ENCODE measurements at places on chromosomes 2 and 18.

DNA sequence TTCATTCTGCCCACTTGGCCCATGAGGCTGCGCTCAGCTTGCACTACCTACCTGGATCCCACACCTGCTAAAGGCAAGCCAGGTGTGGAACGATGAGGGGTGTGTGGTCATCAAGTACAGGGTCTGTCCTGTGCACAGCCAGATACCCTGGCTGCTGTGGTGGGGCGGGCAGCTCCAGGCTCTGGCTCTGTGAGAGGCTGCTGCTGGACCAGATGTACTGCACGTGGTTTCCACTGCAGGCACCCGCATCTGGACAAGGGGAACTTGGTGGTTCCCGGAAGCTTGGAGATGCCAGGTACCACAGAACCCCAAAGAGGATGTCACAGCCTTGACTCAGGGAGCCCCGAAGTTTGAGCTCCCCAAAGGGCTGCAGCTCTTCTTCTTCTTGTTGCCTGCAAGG, 68.1 kb upstream of the ZNF804A start:
- DNase-seq, result no peak

GRCh38 chr2:10022966-10023662, 20.2 kb upstream of the KLF11 start:
- no peak for DNase-seq

DNA sequence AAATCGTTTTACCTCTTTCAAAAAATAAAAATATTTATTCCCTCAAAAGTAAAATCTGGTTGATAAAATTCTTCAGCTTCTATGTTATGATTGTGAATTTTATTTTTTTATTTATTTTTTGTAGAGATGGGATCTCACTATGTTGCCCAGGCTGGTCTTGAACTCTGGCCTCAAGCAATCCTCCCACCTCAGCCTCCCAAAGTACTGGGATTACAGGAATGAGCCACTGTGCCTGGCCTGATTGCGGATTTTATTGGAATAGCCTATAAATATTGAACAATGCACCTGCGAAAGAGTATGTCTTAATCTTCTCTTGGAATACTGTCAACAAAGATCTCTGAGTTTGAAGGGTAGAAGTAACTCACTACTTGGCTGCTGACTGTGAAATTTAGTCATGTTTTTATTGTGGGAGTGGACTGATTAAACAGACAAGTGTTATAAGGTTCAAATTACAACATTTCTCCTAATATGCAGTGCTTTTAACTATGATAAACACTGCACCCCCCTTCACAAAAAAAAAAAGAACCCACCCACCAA, 138.0 kb downstream of the AFF3 start:
- DNase-seq, result no peak

DNA sequence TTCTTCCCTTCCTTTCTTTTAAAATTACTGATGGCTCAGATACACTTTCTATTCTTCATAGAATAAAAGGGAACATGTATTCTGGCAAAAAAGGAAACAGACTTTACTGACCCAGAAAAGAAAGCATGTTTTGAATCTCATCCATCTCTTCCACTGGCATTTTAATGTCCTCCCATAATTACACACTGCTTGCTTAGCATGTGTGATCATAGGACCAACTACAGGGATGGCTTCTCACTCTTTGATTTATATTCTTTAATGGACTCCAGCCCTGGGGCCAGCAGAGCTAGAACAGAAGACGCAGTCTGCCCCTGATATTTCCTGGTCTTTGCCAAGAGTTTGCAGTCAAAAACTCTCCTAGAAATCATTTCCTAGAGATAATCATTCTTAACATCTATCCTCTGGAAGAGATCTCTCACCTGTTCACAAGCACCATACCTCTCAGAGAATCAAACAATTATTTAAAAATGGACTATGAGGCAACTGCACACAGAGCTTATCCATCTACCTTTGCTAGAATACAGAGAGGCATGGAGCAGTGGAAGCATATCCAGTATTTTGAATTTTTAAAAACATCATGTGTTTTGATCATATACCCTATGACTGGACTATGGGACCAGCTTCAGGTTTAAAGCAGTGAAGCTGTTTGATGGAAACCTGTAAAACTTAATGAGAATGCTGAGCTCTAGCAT, 429.1 kb downstream of the NRXN1 start:
- DNase-seq, result no peak

- no peak for DNase-seq
Measured at GRCh38 chr2:26649322-26649721, 8.2 kb upstream of the CIB4 start.

DNA sequence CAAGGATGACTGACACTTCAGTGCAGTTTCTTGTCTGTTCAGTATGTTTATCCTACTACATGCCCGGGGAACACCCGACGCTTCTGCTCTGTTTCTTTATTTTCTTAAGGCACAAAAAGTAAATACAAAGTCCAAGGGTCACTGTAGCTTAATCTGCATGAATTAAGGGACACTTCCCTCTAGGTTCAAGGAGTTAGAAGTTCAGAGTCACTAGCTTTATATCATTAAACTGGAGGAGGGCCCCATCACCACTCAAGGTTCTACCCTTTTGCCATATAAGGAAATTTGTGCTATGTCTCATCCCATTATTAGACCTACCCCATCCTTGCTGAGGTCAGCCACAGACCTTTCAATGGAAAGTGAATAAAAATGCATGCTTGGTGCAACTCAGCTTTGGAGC, 27.6 kb upstream of the RMDN2 start:
- DNase-seq, result no peak

DNA sequence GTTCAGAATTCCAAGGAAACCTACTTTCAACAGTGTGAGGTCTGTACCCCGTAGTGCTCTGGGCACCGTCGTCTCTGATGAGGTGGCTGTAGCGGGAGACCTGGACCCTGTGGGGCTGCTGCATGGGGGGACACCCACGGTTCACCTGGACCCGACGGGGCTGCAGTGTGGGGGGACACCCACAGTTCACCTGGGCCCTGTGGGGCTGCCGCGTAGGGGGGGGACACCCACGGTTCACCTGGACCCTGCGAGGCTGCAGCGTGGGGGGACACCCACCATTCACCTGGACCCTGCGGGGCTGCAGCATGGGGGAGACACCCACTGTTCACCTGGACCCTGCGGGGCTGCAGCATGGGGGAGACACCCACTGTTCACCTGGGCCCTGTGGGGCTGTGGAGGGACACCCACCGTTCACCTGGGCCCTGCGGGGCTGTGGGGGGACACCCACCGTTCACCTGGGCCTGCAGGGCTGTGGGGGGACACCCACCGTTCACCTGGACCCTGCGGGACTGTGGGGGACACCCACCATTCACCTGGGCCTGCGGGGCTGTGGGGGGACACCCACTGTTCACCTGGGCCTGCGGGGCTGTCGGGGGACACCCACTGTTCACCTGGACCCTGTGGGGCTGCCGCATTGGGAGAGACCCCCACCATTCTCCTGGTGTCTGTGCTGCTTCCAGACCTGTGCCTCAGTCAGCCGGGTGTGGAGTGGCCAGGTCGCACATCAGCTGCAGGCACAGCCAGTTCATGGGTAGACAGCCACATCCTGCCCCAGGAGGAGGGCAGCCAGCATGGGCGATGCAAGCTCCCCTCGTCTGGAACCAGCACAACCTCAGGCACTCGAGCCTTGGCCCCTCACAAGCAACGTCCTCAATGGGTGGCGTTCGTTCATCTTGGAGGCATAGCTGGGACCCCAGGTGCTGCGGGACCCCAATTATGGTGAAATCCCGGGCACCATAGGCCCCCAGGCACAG, 114.5 kb downstream of the TMEM18 start:
- no peak for DNase-seq

GRCh38 chr18:21571772-21572171, 28.7 kb downstream of the ESCO1 start:
- no peak for DNase-seq

- DNase-seq, result no peak
Measured at GRCh38 chr2:237278568-237278967, 135.4 kb downstream of the COL6A3 start.

GRCh38 chr2:234836271-234836670, 115.5 kb upstream of the SH3BP4 start:
- no peak for DNase-seq

DNA sequence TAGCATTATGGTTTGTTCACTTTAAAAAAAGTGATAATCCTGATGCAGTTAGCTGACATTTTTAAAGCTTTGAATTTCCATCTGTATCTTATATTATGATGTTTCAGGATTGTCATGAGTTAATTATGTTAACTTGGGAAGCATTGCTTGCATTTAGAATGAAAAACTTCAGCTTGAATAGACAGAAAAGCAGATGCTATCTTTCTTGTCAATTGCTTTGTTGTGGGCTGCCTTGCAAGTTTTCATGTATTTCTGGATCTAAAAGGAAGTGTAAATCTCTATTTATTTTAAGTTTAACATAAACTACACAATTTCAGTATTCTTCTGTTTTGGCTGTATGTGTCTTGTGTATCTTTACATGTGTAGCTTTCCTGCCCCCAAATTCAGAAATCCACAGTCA, 479.5 kb downstream of the ARHGAP15 start:
- DNase-seq, result no peak

DNA sequence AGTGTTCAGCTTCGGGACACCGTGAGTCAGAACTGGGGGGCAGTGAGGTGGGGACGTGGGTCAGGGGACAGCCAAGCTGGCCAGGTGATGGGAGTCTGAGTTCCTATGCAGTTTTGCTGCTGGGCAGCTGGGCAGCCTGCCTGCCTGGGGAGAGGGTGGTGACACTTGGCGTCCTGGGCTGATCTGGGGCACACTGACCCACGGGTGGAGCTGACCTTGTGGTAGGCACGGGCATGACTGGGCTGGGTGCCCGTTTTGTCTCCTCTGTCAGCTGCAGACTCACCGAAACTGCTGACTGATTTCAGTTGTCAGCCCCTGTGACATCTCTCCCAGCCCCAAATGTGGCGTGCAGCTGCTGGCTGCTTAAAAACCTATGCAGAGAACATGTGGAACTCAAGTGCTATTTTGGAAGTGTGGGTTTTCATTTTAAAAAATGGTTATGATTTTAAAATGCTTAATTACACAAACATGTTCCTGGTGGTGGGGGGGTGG, 32.6 kb upstream of the E2F6 start:
- no peak for DNase-seq

- DNase-seq, result no peak
Measured at GRCh38 chr2:140643761-140644187, 1487.0 kb downstream of the LRP1B start.

DNA sequence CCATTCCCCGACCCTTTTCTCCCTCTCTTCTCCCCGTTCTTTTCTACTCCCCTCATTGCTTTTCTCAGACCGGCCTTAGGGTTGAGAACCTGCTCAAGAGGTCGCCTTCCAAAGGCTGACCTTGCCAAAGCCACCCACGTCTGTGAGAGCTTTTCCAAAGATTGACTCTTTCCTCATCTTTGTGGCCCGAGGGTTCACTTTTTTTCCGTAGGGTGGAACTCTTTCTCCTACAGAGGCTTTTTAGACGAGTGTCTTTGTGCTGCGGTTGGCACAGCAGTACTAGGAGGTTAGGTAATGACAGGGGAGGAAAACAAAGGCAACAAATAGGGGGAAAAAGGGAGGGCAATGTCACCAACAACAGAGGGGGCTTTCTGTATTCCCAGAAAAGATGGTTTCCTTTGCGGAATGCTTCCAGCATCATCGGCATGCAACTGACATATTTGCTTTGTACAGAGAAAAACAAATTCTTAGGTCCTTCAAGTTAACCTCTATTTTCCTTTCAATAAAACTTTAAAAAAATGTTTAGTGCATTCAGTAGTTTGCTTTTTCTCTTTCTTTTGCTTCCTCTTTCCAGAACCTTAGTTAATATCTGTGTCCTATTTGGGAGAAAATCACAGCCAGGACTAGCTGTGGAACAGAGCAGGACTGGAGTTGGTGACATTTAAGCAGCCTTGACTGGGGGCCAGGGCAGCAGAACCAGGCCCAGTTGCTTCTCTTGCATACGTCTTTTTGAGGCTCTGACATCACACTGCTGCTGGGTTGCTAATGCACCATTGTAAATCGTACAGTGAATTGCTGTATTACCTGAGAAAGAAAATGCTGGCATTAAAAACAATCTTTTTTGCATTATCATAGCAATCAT, 188.1 kb upstream of the FANCL start:
- no peak for DNase-seq

GRCh38 chr2:183242937-183243336, 118.7 kb downstream of the NUP35 start:
- DNase-seq, result no peak

DNA sequence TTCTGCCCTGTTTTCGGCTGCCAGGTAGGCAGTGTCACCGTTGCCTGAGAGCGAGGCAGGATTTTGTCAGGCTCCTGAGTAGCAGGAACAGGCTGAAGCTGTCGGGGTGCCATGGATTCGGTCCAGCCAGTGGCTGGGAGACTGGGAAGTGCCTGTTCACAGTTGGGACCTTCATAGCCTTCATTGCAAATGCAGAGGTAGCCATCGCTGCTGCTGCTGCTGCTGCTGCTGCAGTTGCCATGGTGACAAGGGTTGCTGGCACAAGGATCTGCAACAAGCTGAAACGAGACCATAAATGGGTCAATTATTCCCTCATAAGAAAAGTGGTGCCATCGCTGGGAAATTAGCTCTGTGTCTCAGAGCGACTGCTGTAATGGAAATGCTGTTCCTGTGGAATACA, 122.7 kb downstream of the DNER start:
- no peak for DNase-seq

DNA sequence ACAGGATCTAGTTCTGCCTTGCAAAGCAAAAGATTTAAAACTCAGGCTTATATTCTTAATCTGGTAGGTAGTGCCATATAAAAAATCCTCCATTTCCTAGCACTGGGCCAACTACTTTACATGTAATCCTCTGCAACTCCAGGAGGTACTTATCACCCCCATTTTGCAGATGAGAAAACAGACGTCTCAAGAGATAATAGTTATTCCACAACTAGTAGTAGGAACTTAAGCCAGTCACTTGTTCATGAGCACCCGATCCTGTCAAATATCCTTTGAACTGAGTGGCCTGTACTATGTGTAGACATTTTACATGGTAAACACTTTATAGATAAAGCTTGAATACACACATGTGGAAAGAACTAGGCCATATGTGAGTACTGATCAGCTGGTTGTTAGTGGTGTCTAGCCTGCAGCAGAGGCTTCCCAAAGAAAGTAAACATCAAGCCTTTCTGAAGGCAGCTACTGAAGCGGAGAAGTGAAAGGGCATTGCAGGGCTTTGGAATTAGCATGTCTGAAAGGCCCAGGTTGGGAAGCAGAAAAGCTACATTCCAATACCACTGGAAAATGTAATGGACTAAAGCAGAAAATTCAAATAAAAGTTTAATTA, 48.0 kb downstream of the NAB1 start:
- no peak for DNase-seq

DNA sequence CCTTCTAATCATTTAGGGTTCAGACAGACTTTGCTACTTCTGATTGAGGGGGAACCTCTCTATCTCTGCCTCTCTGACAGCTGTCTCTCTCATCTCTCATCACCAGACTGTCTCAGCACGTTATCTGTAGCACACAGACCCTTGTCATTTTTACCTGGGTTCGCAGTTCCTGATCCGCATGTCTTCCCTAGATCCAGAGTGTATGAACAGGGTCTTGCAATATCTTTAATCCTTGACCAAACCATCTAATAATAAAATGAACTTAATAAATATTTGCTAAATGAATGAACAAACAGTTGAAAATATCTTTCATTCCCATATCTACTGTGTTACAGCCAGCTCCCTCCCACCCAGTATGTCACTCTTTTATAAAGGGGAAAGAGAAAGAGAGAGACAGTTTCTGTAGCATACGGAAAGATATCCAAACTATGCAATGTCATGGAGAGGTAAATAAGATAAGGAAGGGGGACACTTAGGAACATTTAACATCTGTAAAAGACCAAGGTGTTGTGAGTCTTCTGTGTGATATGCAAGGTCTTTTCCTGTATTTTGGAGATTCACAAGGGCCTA, 507.6 kb downstream of the SUCLG1 start:
- DNase-seq, result no peak

- peak; percentile 29 for DNase-seq
Measured at GRCh38 chr2:98412751-98413458, 31.8 kb upstream of the INPP4A start.
